ENCODE measurements at places on chromosomes 13 and 19.

GRCh38 chr19:49713236-49713845 lies 22.4 kb downstream of the CPT1C start:
- no peak for DNase-seq

GRCh38 chr19:19192910-19193423 lies 909 bp downstream of the RFXANK start:
- DNase-seq, result no peak

- peak; percentile 54 for DNase-seq
Measured at GRCh38 chr19:7705387-7706187, 3.7 kb upstream of the FCER2 start.

GRCh38 chr19:7778081-7778480 lies 15.0 kb downstream of the CLEC4M start:
- DNase-seq, result no peak

DNA sequence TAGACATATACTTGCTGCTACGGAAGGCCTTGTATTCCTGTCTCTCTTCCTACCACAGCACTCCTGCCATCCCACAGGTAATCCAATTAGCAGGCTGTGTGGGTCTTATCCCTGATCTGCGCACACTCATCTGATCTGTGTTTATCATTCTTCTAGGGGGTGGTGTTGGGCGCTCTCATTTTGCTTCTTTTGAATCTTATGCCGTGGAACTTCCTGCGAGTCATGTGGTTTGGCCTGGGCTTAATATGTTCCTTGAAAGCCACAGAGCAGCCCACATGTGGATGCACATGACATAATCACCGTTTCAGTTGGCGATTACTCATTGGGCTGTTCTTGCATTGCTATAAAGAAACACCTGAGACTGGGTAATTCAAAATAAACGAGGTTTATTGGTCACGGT lies 7.5 kb downstream of the RASA3 start:
- DNase-seq, result peak; percentile 62

GRCh38 chr13:103931885-103932284 lies 865.7 kb upstream of the SLC10A2 start:
- no peak for DNase-seq

DNA sequence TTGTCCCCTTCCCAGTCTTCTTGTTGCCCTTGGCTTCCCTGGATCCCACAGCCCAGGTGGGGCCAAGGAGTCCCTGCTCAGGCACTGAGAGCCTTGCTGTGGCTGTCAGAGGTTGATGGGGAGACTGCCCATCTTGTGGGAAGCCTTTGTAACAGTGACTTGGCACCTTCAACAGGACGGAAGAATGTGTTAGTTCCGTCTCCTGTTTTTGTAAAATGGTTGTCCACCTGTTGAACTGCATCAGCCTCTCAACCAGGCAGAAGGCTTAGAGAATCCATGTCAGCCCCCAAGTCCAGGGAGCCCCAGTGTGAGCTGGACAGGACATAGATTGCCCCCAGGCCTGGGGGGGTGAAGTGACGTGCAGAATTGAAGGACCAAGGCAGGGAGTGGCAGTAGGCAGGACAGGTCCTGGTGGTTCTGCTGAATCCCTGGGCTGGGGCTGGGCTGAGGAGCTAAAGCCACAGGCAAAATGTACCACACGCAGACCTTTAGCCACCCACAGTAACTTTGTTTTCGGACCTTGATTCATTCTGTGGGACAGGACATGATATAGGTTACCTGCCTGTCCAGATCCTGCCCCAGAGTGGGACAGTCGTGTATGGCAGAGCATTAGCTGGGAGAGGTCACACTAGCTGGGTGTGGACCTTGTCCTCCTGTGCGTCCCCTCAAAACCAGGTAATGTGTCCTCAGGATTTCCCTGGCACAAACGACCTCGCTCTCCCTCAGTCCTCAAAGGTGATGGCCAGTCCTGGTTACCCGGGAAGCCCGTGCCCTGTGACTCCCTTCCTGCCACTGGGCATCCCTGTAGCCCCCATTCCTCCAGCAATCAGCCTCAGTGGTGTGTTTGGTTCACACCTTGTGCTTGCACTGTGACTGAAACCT lies 47.0 kb downstream of the GATAD2A start:
- DNase-seq, result no peak

GRCh38 chr13:41648314-41648935 lies 191.1 kb downstream of the RGCC start:
- DNase-seq, result no peak

- DNase-seq, result no peak
Measured at GRCh38 chr19:39407660-39408391, 1.2 kb downstream of the ZFP36 start.

GRCh38 chr19:41700381-41701195 lies 7.8 kb upstream of the CEACAM5 start:
- DNase-seq, result no peak

DNA sequence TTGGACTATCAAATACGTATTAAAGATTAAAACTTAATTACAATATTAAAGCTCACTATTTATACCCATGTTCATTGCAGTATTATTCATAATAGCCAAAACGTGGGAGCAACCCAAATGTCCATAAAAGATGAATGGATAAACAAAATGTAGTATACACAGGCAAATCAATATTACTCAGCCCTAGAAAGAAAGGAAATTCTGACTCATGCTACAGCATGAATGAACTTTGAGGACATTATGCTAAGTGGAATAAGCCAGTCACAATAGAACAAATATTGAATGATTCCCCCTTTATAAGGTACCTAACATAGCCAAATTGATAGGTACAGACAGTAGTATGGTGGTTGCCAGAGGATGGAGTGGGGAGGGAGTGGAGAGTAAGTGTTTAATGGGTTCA lies 457.3 kb downstream of the FGF14 start:
- no peak for DNase-seq

DNA sequence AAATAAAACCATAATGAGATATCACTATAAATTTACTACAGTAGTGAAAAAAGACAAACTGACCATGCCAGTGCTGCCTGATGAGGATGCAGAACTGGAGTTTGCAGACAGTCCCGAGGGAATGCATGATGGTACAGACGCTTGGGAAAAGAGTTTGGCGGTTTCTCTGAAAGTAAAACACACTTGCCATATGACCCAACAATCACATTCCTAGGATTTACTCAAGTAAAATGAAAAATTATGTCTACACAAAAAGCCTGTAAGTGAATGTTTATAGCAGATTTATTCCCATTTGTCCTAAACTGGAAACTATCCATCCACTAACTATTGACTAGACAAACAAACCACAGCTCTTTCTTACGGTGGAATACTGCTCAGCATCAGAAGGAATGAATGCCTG lies 271.0 kb downstream of the DNAJC15 start:
- no peak for DNase-seq

GRCh38 chr19:50947123-50947522 lies 5.7 kb downstream of the KLK5 start:
- no peak for DNase-seq

DNA sequence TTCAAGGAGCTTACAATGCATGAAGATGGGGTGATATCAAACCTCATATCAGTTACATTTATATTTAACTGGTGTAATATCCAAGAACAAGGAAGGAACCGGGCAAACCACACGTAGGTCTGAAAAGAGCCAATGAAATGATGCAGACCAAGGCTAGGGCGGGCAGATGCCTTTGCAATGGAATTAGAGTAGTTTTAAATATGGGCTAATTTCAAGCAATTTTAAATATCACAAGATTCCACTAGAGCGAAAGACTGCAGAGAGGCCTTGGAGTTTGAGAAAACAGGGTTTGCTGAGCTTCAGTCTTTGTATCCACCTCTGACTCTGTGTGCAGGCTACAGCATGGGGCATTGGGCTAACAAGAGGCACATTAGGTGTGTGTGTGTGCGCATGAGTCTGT lies 53.9 kb upstream of the ZNF536 start:
- DNase-seq, result no peak

DNA sequence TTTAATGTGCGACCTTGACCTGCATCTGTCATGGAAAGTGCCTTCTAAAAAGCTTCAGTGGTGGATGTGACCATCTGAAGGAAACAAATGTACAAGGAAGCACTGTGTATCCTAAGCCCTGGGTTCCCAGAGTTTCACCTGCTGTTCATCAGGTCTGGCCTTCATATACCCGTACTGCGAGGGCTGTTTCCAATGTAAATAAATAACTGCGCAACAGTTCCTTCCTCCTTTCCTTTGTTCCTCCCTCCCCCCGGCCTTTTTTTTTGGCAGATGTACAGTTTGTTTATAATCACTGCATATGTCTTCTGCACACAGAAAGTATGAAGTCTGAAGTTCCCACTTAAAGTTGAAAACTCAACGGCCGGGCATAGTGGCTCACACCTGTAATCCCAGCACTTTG lies 5.2 kb downstream of the FAAP24 start:
- DNase-seq, result no peak

DNA sequence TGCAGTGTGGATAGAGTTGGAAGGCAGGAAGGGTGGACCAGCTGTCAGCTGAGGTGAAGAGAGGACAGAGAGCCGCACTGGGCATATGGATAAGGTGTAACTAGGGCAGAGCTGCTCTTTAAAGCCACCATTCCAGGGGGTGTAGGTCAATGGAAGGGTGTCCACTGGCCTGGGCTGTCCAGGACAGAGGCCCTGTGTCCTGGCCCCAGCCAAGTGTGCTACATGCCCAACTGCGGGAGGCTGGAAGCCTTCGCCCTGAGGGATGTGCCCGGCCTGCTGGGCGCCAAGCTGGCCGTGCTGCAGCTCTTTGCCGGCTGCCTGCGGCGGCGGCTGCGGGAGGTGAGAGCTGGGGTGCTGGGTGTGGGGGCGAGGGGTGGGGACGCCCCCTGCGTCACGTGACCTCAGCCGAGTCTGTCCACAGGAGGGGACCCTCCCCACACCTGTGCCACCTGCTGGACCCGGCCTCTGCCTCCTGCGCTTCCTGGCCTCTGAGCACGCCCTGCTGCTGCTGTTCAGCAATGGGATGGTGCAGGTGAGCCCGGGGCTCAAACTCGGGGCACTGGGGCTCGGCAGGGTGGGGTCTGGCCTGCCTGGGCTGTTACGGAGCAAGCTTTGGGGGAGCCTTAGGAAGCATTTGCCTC lies 9.8 kb downstream of the PLK5 start:
- no peak for DNase-seq

DNA sequence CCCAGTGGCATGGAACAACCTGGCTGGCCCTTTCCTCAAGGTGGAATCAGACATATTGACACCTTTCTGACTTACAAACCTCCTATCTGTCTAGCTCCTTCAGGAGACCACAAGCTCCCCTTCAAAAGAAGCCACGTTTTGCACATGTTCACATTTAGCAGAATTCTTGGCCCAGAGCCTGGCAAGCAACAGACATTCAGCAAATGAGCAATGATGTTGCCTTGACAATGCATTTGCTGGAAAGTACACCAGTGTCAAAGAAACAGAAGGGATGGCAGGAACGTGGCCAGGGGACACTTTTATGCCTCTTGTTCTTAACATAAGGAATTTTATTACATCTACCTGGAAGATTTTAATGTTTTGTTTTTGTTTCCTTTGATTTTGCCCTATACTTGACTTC lies 85.5 kb upstream of the FGF14 start:
- no peak for DNase-seq

- no peak for DNase-seq
Measured at GRCh38 chr19:4057931-4058692, 8.6 kb downstream of the ZBTB7A start.

- DNase-seq, result no peak
Measured at GRCh38 chr13:45909673-45910072, 58.1 kb upstream of the SIAH3 start.

Data from stimulated activated CD4-positive, alpha-beta T cell treated with anti-CD3 and anti-CD28 coated beads, Interleukin-1b, Interleukin-23, amount 100 ng/mL, for 4 hours (primary cell).